GM12864 (cell line): ENCODE measurements at places on chromosomes 6 and 20.

GRCh38 chr6:148898376-148899014, 151.7 kb downstream of the UST start:
- no peak for DNase-seq

GRCh38 chr20:43870484-43870883, 44.2 kb upstream of the TOX2 start:
- no peak for DNase-seq

DNA sequence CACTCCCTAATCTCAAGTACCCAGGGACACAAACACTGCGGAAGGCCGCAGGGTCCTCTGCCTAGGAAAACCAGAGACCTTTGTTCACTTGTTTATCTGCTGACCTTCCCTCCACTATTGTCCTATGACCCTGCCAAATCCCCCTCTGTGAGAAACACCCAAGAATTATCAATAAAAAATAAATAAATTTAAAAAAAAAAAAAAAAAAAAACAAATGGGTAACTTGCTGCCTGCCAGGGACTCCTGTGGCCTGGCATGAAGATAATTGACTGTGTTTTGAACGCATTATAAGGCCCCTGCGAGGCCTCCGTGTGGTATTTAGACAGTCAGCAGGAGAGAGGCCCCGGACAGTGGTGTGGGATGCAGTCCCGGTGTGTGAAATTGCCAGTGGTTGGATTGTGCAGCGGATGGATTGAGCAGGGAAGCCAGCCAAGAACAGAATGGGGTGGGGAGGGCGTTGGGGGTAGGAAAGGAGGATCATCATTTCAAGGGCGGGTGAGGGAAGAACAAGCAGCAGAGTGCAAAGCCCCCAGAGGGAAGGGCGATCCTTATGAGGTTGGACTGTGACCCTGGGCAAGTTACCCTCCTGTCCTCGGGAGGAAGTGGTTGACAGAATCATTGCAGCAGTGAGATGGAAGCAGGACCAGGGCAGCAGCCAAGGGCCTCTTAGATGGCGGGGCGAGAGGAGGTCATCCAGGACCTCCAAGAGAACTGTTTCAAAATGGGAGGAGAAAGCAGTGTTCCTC, 43.3 kb downstream of the PPARD start:
- DNase-seq, result no peak

DNA sequence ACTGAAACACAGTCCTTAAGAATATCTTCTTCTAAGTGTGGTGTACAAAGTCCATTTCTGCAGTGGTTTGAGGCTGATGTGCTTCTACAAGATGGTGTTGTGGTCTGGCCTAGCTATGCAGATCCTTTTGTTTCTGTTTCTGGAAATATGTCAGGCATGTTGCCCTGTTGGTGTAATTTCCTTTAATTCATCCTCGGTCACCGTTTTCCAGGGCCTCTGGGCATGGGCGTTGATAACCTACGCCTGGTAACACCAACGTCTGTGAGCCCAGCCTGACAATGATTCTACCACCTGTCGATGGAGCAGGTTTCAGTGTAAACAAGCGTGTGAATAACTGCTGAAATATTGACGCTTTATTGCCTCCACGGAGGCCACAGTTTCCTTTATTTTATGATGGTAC, 33.3 kb upstream of the AFDN start:
- DNase-seq, result no peak

DNA sequence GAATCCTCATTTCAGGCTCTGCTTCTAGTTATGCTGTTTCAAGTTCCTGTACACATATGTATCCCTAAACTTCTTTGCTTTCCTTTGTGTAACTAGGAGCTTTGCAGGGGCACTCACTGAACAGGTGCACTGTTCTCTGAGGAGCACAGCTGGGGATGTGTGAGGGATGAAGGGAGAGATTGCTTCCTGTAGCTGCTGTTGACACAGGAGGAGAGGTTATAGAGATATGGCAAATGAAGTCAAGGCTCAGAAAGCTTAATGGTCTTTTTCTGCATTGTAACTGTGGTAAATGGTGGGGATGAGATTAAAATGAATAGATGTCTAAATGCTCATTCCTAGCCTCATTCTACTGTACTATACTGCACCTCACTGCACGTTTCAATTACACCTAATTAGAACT, 454.3 kb downstream of the BTBD3 start:
- DNase-seq, result no peak

- DNase-seq, result no peak
These were observed 751.5 kb downstream of the CBLN4 start for GRCh38 chr20:55253781-55254180.

DNA sequence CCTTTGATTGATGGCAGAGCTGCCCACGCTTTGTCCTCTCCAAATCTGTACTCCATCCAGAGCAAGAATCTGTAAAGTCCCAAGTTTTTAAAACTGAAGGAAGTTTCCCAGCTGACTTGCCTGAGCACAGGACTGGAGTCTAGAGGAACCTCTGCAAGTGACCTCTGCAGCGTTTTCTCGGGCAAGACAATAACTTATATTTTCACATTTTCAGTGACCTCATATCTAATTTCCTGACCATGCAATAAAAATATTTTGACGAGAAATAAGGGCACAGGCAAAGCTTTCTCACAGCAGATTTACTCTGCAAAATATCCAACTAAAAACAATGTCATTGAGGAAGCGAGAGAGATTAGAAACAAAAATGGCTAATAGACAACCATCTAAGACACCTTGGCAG, 185.5 kb upstream of the SNX9 start:
- DNase-seq, result no peak

- DNase-seq, result no peak
These were observed 97.1 kb upstream of the KCNK16 start for GRCh38 chr6:39419607-39420006.

DNA sequence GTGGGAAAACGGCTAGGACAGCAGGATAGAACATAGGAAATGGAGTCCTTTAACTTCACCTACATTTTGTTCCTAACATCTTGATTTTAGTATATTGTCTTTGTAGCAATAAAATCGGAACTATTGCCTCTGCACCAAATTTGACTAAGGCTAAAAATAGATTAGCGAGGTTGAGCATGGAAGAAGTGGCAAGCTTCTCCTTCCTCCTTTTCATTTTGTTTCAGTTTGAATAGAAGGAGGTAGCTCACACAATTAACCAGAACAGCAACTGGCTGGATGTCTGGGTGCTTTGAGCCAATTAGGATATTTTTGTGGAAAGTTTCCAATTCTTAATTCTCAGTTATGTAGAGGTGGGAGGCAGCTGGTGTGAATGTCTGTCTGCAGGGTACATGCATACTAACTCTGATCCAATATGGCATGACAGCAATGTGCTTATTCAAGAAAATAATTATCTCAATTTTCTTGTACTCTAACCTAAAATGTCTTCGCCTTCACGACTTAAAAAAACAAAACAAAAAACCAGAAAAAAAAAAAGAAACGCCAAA, 3.1 kb upstream of the HECA start:
- DNase-seq, result no peak
